ENCODE measurements at places on chromosomes 12 and 14.

DNA sequence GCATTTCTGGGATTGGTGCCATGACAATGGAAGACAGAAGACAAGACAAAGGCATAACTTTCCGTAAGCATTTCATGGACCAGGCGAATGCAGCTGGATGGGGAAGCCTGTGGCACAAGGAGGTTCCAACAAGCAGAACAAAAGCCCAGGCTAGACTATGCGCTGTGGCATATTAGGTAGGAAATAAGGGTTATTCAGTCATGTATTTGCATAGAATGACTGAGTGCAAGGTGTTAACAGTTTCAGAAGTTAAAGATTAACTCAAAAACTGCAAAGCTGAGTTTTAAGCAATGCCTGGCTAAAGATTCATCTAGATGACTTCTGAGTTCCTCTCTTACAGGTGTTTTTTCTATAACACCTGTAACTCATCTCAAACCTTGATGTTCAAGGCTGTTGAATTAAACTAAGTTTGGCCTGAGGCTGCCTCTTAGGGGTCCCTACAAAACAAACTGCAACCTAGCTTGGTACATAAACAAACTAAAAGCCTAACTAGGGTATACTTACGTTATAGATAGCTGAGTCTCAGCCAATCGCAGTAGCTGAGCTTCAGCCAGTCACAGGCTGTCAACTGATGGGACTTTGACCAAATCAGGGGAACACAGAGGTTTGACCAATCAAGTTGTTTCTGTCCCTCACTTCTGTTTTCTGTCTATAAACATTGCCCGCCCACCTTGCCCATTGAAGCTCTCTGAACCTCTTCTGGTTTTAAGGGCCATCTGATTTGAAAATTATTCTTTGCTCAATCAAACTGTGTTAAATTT is 52.2 kb upstream of the PLBD1 start:
- peak; percentile 64 for DNase-seq

- DNase-seq, result no peak
These were observed 63.7 kb downstream of the RFX4 start for GRCh38 chr12:106646472-106646871.

GRCh38 chr12:100554608-100555077 is 18.8 kb upstream of the GAS2L3 start:
- DNase-seq, result no peak

GRCh38 chr12:50621399-50622300 is 116.9 kb downstream of the DIP2B start:
- DNase-seq, result no peak

DNA sequence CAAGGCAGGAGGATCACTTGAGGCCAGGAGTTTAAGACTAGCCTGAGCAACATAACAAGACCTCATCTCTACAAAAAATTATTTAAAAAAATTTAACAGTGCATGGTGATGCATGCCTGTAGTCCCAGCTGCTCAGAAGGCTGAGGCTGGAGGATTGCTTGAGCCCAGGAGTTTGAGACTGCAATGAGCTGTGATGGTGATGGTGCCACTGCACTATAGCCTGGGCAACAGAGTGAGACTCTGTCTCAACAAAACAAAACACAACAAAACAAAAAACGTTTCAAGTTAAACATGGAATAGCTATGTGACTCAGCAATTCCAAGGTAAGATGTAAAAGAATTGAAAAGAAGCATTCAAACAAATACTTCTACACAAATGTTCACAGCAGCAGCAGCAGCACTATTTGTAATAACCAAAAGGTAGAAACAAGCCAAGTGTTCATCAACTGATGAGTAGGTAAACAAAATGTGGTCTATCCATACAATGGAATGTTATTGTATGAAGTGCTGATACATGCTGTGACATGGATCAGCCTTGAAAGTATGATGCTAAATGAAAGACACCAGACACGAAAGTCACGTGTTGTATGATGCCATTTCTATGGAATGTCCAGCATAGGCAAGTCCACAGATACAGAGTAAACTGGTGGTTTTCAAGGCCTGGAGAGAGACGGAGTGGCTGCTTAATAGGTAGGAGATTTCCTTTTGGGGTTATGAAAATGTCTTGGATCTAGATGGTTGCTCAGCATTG is 31.4 kb downstream of the CFAP251 start:
- no peak for DNase-seq
